ENCODE measurements at places on chromosomes 6 and 20. TPM values are rescaled to one million over a fixed set of nuclear protein-coding genes. Genes with fewer than 3 reads are reported as not detected.
A peak's percentile ranks its signal among the peaks of the same experiment; 100 is the strongest.

DNA sequence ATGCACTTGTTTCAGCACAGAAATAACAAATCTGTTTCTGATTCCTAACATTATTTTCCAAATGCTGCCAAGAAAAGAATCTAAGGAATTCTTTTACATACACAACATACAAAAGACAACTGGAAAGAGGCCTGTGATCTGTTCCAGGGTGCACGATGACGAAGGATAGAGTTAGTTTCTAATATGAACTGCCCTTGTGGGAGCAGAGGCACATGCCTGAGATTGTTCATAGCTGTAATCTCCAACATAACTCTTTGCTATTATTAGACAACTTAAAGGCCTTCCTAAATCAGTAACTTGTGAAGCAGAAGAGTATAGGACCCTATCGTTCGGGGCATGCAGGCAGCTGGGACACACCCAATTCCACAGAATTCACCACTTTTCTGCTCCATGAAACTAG lies 41.2 kb upstream of the NHSL1 start:
- peak; percentile 13 for DNase-seq

GRCh38 chr6:137805622-137806021 lies 61.4 kb upstream of the TNFAIP3 start:
- peak; percentile 72 for DNase-seq

- no peak for DNase-seq
Measured at GRCh38 chr6:100452998-100453397, 11.7 kb downstream of the SIM1 start.

DNA sequence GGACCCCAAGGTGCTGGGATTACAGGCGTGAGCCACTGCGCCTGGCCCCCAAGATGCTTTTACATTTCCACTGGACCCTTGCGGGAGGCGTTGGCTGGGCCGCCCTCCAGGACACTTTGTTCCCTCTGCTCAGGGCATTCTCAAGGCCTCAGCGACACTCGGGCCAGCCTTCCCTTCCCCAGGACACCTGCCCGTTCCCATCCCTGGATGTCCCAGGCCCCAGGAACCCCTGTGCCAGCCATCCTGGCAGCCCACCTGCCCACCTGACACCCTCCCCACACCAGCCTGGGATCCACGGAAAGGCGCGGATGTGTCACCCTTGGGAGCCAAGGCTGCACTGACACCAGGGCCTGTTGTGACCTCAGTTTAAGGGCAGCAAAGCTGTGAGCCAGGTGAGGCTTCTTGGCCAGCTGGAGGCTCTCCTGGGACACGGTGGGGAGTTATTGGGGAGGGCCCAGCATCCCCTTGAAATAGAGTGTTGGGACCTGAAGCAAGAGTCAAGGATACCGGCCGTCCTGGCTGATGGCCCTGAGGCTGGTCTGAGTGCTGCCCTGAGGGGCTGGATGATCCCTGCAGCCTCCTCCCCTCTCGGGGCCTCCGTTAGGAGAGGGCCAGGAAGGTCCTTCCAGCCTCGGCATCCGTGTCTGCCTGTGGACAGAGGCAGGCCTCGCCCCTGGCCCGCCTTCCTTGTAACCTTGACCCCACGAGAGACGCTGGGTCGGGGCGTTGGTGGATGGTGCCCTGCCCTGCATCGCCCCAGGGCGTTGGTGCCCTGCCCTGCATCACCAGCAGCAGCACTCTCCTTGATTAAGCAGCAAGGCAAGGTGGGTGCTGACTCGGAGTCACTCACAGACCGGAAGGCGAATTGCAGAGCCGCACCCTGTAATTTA lies 84.2 kb upstream of the BHLHE23 start:
- DNase-seq: peak; percentile 3

GRCh38 chr6:116373300-116373699 lies 2.6 kb downstream of the DSE start:
- no peak for DNase-seq

- DNase-seq: no peak
Measured at GRCh38 chr20:62918147-62918546, 8.2 kb downstream of the DIDO1 start.

Gene TREML2
- polyA plus RNA-seq: not detected

Gene METTL24
- polyA plus RNA-seq: 0.07 TPM

Data from heart right ventricle (tissue), 16 donors.